Activated CD8-positive, alpha-beta T cell treated with anti-CD3 and anti-CD28 coated beads, Interleukin-2, amount 10 ng/mL, durations not matched to agents 7 days and 5 days (primary cell): ENCODE measurements at places on chromosomes 7 and 10.

- peak; percentile 61 for DNase-seq
Measured at GRCh38 chr7:76302347-76303201, at the start of gene HSPB1. HSPB1 (plus strand) TSS chr7:76302673; CDS start chr7:76302713, 40 bp downstream.

DNA sequence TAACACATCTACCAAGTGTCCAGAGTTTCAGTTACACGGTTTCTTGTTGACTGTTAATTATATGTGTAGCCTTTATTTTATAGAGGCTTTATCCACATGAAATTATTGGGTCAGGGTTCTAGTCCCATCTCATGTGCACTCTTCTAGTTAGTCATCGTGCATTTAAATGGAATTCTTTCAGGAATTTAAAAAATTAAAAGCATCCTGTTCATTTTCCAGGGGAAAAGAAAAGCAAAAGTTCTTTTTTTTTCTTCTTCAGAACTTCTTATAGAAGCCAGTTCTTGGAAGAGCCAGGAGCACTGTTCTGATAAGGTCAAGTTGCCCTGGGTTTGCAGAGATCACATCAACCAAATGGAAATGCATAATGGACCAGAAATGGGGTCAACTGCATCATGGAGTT is 324.7 kb downstream of the INHBA start:
- no peak for DNase-seq

DNA sequence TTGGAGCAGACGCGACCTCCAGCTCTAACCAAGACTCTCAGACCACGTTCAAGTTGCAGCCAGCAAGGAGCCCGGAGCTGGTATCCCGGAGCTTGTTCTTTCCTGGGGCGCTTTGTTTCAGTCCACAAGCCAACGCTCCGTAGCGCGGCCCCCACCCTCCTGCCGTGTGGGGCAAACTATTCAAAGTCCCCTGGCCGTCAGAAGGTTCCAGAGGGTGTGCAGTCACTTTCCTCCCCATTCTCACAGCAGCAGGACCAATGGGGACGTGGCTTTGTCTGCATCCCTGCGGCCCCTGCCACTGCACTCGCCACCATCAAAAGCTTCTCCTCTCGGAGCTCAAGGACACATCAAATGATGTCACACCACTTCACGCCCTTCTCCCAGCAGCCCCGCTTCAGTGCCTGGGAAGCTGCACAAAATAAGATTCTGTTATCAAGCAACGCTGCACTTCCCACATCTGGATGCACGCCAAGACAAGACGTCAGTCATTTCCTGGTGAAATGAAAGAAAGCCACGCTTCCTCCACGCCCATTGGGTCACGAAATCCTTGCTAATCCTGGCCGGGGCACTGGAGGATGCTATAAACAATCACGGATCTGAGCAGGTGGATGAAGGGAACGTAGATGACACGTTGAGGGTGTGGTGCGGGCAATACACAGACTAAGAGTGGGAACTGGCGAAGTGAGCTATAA is 348.2 kb downstream of the PTPRN2 start:
- no peak for DNase-seq

DNA sequence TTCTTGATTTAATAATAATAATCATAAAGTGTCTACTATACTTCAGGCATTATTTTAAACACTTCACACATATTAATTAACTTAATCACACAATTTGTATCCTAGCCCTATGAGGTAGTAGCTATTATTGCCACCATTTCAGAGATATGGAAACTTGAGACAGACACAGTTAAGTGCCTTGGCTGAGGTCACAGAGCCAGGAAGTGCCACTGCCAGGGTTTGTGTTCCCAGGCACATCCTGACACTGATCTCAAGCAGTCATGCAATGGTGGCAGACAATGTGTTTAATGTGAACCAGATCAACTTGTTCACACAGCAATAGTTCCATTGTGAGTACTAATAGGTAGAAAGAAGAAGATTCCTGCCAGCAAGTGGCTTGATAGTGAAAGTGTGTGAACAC is 666.0 kb downstream of the SUGCT start:
- no peak for DNase-seq

DNA sequence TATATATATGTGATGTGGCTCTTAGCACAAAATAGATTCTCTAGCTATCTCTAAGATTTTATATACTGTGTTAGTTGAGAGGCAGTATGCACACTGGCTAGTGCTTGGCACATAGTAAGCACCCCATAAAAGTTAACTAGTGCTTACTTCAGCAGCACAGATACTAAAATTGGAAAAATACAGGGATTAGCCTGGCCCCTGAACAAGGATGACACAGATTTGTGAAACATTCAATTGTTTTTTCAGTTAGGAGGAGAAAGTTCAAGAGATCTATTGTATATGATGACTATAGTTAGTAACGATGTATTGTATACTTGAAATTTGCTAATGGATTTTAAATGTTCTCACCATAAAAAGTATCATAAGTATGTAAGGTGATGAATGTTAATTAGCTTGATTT is 78.3 kb upstream of the LRRC17 start:
- DNase-seq, result no peak

GRCh38 chr7:7820409-7820808 is 102.0 kb upstream of the RPA3 start:
- no peak for DNase-seq

GRCh38 chr10:77459905-77460304 is 177.7 kb downstream of the KCNMA1 start:
- DNase-seq, result no peak

- no peak for DNase-seq
Measured at GRCh38 chr10:127762925-127763324, 25.9 kb downstream of the FOXI2 start.

DNA sequence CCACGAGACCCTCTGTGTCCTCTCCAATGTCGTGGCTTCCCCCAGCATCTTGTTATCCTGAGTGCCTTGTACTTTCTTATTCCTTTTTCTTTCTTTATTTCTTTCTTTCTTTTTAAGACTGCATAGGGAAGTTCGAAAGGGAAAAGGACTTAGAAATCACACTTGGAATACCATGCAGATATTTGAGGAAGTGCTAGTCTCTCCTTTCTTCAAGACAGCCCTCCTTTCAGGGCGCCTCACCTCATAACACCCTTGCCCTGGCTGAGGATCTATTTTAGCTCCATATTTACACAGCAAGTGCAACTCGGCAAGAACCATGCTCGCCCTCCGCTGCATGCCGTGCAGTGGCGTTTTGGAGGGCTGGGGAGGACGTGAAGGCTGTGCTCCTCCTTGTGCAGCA is 232.3 kb upstream of the GLI3 start:
- no peak for DNase-seq

DNA sequence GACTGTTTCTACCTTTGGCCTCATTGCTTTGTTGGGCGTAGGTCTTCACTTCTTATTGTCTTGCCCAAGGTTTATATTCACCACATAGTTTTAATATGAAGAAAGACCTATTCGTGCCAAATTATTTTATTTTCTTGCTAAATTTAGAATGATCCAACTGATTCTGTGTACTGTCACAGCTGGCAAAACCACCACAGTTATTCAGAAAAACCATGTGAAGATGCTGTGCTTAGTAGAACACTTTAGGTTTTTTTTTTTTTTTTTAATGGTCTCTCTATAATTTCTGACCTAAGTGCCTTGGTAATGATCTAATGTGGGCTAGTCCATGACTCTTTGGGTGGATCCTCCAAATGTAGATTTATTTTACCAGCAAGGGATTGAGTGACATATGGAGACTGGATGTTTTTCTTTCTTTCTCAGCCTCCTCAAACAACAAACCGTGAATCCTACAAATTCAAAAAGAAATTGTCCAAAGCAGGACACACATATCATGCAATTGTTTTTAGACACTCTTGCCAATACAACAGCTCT is 243.8 kb downstream of the DYNC1I1 start:
- no peak for DNase-seq

GRCh38 chr7:36746347-36746746 is 22.1 kb upstream of the AOAH start:
- no peak for DNase-seq

GRCh38 chr10:97506199-97506991 is 7.7 kb downstream of the UBTD1 start:
- no peak for DNase-seq

GRCh38 chr7:137395420-137395819 is 51.9 kb upstream of the PTN start:
- DNase-seq, result no peak

- no peak for DNase-seq
Measured at GRCh38 chr10:118551535-118552100, 43.8 kb downstream of the PRLHR start.

GRCh38 chr10:61478621-61479312 is 25.6 kb upstream of the TMEM26 start:
- no peak for DNase-seq

GRCh38 chr10:110408203-110408871 is 89.4 kb upstream of the DUSP5 start:
- DNase-seq, result no peak

DNA sequence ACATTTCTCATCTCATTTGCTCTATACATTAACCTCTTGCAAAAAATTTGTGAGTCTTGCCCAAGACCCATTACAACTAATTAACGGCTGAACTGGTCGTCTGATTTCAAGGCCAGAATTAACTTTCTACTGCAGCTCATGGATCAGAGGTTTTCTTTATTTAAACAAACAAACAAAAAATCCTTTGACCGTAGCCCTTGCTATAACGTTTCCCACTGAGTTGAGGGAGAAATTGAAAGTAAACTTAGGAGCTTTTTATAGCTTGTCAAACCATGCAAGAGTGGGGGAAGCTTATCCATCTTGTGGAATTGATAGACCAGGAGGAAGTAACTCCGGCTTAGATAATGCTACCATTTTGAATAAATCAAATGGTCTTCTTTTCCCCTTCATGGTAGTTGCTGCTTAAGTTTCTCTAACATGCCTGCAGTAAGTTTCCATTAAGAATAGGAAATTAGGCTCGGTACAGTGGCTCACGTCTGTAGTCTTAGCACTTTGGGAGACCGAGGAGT is 3.3 kb downstream of the SRGN start:
- no peak for DNase-seq

- no peak for DNase-seq
Measured at GRCh38 chr7:7122033-7122478, 60.3 kb upstream of the C1GALT1 start.

GRCh38 chr7:91411060-91411459 is 146.8 kb downstream of the FZD1 start:
- DNase-seq, result no peak

GRCh38 chr7:26443751-26444150 is 152.1 kb downstream of the SNX10 start:
- DNase-seq, result no peak

- DNase-seq, result no peak
Measured at GRCh38 chr7:24619978-24620377, 46.7 kb downstream of the PALS2 start.

- no peak for DNase-seq
Measured at GRCh38 chr10:15315286-15315685, 55.8 kb downstream of the FAM171A1 start.

- no peak for DNase-seq
Measured at GRCh38 chr7:9149499-9150082, 716.2 kb downstream of the NXPH1 start.

DNA sequence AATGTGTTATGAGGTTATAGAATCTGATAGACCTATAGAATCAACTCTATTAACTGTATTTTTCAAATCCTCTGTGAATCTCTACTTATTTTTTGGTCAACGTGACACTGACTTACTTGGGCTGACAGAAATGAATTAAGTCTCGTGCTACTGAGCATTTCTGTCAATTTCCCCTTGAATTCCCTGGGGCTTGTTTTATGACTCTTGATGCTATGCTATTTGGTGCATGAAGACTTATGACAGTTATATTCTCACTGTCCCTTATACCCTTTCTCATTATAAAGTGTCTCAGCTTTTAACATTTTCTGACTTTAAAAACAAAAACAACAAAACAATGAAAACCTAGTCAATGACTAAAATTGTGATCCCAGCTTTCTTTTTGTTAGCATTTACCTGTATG is 68.5 kb upstream of the OPALIN start:
- DNase-seq, result no peak

DNA sequence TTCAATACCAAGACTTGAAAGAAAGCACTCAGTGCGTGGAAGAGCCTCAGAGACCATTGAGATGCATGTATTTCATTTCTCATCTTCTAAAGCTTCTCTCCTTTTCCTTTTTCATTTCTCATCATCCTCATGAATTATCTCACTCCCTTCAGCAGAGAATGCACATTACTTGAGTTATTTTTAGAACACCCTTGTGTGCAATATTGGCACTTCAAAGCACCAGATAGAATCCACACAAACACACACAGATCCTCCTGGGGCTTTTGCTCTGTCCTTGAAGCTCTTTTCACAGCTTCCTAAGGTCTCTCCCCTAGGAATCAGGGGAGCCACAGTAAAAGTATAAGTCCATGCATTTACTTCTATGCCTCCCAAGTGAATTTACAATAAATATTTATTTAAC is 18.3 kb downstream of the DGKI start:
- no peak for DNase-seq

DNA sequence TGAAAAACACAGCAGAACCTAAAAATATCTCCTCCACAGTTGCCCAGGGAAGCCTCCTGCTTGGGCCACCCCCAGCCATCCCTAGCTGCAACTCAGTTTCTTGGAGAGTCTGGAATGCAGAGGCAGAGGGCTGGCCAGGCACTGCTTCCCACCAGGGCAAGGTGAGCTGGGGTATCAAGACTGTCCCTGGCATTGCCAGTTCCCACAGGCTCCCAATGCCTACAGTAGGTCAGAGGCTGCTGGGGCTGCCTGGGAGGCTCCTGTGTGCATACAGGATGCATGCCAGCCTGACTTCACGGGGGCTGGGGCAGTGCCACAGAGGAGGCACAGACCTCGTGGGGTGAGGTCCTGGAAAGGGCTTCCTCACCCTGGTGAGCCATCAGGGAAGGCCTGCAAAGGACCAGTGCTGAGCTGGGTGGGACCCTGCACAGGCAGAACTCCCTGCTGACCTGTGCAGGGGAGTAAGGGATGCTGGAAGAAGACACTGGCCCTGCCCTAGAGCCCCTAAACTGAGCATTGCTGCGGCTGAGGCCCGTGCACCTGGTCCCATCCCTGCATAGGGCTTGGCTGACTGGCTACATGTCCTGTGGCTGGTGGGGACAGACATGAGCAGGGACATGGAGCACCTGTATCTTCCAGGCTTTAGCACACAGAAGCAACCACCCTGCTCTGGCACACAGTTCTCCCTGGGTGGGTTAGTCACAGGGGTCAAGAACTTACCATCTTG is 121.9 kb upstream of the RET start:
- peak; percentile 13 for DNase-seq

GRCh38 chr10:114616516-114616915 is 41.6 kb downstream of the ABLIM1 start:
- no peak for DNase-seq

- no peak for DNase-seq
Measured at GRCh38 chr10:4719036-4719435, 107.0 kb upstream of the AKR1E2 start.
